T-helper 1 cell (primary cell): ENCODE measurements at places on chromosomes 13 and 19.
A peak's percentile ranks its signal among the peaks of the same experiment; 100 is the strongest.

- peak; percentile 13 for DNase-seq
Measured at GRCh38 chr19:39671739-39672363, 16.1 kb downstream of the LGALS16 start.

- no peak for DNase-seq
Measured at GRCh38 chr19:38209671-38210457, 14.2 kb downstream of the DPF1 start.

GRCh38 chr13:88919970-88920628 is 1248.9 kb downstream of the SLITRK5 start:
- no peak for DNase-seq

DNA sequence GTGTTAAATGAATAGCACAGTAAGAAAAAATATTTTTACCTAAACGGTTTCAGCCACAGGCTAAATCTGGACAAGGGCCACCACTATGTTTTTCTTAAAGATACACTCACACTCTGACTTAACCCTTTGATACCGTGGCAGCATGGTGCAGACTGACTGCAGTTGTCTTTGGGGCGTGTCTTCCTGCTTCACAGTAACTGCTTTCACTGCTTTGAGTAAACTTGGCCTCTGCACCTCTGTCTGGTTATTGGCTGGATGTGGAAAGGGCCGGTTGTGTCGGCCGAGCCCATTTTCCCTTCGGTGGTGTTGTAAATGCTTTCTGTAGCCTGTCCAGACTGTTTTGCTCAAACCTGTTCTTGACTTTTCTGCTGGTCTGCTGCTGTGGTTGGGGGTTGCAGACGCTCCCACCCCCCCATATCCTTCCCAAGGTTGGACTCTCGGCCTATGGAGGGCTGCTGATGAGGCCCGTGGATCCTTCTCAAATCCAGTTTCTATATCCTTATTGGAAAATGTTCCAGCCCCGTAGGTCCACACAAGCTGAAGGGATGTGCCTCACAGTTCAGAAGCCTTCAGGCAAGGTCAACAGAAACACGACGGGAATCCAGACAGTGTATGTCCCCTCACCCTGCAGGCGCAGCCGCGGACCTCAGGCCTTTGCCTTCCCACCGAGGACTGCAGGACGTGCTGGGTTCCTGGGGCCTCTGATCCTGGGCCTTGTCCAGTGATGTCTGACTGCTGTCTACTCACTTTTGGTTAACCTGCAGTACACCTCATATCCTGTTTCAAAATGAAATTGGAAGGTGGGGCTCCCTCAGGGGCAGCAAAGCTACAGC is 90.2 kb upstream of the RNF113B start:
- DNase-seq, result no peak

GRCh38 chr13:37868691-37869505 is 674 bp downstream of the TRPC4 start:
- DNase-seq, result no peak

DNA sequence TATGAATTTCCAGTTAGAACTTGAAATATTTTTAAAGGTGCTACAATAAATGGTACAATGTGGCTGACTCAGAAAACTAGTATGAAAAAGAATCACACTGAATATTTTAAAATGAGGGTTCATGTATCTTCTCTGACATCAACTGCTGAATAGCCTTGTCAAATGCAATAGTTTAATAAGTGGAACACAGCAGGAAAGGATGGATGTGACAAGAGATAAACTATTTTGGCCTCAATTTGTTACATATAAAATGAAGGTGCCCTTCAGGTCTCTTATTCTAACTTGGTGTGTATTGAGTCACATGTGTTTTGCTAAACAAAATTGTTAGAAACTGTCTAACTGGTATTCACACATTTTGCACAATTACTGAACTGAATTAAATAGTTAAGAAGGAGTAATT is 1018.4 kb upstream of the PCDH20 start:
- DNase-seq, result no peak

DNA sequence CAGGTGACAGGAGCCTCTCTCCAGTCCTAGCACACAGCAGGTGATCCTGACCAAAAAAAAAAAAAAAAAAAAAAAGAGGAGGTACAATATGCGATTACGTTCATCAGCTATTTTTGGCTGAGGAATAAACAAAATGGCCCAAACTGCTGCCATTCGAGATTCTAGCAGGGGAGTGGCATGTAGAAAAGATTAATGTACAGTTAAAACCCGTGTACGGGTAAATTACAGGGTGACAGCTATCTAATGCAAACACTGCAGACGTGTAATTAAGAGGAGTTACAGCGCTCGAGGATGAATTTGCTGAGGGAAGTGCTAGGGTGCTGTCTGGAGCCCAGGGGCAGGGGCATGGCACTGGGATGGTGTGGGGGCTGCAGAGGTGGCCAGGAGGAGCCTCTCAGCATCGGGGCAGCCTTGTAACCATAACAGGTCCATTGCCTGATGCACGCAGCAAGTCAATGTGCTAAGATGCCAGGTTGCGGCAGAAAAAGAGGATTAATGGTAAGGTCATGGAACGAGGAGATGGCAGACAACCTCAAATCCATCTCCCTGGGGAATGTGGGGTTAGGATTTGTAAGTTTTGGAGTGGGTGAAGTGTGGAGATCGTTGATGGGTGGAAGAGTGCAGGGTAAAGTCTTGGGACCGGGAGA is 17.4 kb downstream of the CHST8 start:
- DNase-seq, result no peak

- no peak for DNase-seq
Measured at GRCh38 chr13:86426437-86426836, 627.2 kb upstream of the SLITRK6 start.

DNA sequence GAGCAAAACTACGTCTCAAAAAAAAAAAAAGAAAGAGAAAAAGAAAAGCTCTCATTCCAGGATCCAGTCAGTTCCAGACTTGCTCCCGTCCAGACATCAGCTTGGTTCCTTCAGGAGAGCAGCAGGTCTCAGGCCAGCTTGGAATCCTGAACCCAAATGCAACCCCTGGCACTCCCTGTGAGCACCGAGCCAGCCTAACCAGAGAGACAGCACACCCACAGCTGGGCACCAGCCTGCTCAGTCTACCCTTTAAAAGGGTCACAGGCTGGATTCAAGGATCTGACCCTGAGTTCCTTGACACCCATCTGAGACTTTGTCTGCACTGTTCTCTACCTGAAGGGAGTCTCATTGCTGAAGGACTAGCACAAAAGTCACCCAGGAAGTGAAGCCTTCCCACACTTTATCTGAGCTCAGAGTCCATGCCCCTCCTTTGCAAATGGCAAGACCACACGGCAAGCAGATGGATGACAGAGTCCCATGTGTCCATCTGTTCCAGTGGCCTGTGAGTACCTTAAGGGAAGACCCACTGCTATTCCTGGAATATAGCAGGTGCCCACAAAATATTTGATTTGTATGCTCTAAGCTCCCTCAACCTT is 1.4 kb downstream of the PEPD start:
- no peak for DNase-seq

GRCh38 chr13:100240109-100240779 is 151.4 kb downstream of the PCCA start:
- DNase-seq, result no peak

DNA sequence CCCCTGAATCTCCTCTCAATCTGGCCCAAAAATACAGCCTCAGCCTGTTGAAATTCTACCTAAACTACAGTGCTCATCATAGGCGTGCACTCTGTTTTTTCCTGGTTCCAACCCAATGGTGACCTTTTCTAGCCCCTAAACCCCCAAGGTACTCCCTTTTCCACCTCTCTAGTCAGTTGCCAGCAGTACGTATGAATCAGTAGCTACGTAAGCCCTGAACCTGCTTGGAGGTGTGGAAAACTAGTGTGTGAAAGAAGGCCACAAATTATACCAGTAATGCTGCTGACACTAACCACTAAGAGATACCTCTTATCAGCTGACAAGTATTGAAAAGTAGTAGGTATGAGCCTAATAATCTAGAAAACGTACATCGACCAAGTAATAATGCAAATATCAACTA is 60.9 kb downstream of the FOXO1 start:
- no peak for DNase-seq

- DNase-seq, result no peak
Measured at GRCh38 chr13:41587490-41587889, 130.1 kb downstream of the RGCC start.

GRCh38 chr13:97130190-97130589 is 91.9 kb upstream of the MBNL2 start:
- DNase-seq, result no peak

GRCh38 chr13:60411983-60412382 is 15.0 kb downstream of the TDRD3 start:
- no peak for DNase-seq

GRCh38 chr13:40483601-40484000 is 182.8 kb downstream of the FOXO1 start:
- DNase-seq, result no peak

GRCh38 chr13:100231176-100231575 is 142.3 kb downstream of the PCCA start:
- no peak for DNase-seq

- DNase-seq, result no peak
Measured at GRCh38 chr13:23460309-23460708, 26.8 kb upstream of the SACS start.

GRCh38 chr19:49201042-49201441 is 43.5 kb downstream of the TRPM4 start:
- DNase-seq, result no peak

DNA sequence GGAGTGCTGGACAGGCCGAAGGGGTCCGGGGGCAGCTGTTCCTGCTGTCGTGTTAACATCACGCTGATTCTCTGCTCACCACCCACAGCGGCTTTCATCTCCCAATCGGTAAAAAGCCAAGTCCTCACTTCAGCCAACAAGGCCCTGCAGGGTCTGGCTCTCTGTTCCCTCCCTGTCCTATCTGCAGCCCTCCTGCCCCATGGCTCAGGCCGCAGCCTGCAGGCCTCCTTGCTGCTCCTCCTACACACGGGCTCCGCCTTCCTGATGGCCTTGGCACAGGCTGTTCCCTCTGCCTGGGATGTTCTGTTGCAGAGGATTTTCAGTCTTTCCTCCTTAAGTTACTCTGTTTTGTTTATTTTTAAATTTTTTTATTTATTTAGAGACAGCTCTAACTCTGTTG is 22.2 kb downstream of the FUZ start:
- DNase-seq, result no peak

GRCh38 chr13:43572656-43573360 is 214.0 kb downstream of the ENOX1 start:
- DNase-seq, result no peak

GRCh38 chr13:25384758-25385410 is 13.1 kb downstream of the ATP8A2 start:
- DNase-seq, result no peak

DNA sequence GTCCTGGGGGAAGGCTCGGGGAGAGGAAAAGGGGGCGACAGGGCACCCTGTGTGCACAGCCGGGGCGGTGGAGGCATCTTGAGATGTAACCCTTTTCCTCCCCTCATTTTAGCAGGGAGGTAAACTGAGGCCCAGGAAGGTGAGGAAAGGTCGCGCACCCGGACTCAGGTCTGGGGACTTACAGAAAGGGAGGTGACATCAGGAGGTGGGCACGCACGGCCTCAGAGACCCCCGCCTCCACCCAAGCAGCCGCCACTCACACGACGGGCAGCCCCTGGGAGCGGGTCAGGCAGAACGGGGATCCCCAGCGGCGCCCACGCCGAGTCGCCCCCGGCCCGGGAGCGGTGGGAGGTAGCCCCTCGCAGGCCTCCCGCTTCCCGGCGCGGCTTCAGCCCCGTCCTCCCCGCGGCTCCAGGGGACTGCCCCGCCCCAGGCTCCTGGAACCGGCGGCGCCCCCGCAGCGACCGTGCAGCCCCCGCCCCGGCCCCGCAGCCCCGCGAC is 477 bp downstream of the PIP5K1C start:
- no peak for DNase-seq

- no peak for DNase-seq
Measured at GRCh38 chr19:47353307-47353712, 4.2 kb downstream of the DHX34 start.

DNA sequence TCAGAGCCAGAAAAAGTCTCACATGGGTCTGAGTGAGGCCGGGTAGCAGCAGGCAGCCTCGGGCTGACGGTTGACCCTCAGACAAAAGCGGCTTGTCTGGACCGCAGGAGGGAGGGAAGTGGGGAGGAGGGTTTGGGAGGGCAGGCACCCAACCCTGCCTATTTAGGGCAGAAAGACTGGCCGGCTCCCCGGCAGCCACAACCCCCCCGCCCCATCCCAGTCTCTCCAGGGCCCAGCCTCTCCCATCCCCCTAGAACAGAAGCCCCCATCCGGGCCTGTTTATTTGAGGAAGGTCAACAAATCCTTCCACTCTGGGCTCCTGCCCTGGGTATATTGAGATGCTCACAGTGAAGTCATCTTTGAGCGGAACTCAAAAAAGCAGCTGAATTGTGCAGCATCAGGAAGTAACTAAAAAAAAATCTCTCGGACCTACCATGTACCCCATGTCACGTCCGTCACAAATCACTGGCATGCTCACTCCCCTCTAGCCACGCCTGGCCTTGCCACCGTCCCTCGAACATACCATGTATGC is 6.3 kb downstream of the DACT3 start:
- DNase-seq, result no peak

- DNase-seq, result peak; percentile 83
Measured at GRCh38 chr19:13093407-13094105, 9.1 kb downstream of the LYL1 start.

DNA sequence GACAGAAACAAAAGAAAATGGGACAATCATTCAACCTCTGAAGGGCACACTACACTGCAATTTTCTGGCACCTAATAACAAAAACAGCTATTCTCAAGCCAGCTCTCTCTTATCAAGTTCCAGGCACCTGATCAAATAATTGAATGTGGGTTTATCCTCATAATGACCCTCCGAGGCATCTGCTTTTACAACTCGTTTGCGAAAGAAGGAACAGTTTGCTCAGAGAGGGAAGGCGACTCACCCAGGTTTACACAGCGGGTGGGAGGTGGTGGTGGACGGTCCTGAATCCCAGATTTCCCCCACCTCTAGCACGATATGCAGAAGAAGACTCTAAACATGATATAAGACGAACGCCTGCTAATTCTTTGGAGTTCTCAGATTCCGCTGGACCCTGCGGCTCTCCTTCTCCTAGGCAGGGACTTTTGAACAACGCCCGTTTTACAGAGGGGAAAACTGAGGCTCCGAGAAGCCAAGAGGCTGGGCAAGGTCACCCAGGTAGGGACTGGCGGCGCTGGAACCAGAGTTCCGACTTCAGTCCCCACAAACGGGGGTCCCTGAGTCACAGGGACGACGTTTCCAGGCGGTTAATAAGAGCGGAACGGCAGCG is 641 bp downstream of the SGTA start:
- no peak for DNase-seq
